ENCODE measurements at places on chromosomes 2 and 18.
A peak's percentile ranks its signal among the peaks of the same experiment; 100 is the strongest.

DNA sequence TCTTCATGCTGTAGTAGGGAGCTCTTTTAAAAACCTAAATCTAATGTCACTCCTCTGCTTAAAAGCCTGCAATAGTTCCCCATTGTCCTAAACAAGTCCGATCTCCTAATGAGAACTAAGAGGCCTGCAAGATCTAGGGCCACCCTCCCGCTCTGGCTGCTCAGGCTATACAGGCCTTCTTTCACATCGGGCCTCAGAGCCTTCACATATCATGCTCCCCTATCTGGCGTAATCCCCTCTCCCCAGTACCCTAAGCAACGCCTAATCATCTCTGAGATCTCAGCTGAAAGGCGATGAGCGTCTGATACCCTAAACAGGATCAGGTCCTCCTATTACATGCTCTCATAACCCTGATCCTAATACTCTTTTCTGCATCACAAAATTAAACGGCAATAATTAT is 1.9 kb downstream of the MAP4K3 start:
- peaks cover 15% of the 10 kb centered on the region for H3K4me1 ChIP-seq
- peak; percentile 20 for DNase-seq
- H3K4me3 ChIP-seq, result peak overlapping the region; percentile 91
- no peaks in the 10 kb centered on the region for H3K36me3 ChIP-seq

- no peaks in the 10 kb centered on the region for H3K4me1 ChIP-seq
- H3K27ac ChIP-seq, result no peak overlapping the region
- H3K27me3 ChIP-seq, result no peaks in the 10 kb centered on the region
- H3K36me3 ChIP-seq, result no peaks in the 10 kb centered on the region
- H3K4me3 ChIP-seq, result no peak overlapping the region
- no peak for DNase-seq
Measured at GRCh38 chr2:110819711-110820110, 87.3 kb downstream of the ACOXL start.

- H3K27me3 ChIP-seq, result no peaks in the 10 kb centered on the region
- H3K36me3 ChIP-seq, result no peaks in the 10 kb centered on the region
- DNase-seq, result no peak
- no peak overlapping the region for H3K4me3 ChIP-seq
- no peaks in the 10 kb centered on the region for H3K4me1 ChIP-seq
Measured at GRCh38 chr18:41928581-41928980, 26.5 kb upstream of the PIK3C3 start.

GRCh38 chr2:151237422-151238025 is 24.1 kb downstream of the RBM43 start:
- no peaks in the 10 kb centered on the region for H3K4me1 ChIP-seq
- no peaks in the 10 kb centered on the region for H3K27me3 ChIP-seq
- H3K27ac ChIP-seq, result no peak overlapping the region
- no peak for DNase-seq
- no peaks in the 10 kb centered on the region for H3K36me3 ChIP-seq

DNA sequence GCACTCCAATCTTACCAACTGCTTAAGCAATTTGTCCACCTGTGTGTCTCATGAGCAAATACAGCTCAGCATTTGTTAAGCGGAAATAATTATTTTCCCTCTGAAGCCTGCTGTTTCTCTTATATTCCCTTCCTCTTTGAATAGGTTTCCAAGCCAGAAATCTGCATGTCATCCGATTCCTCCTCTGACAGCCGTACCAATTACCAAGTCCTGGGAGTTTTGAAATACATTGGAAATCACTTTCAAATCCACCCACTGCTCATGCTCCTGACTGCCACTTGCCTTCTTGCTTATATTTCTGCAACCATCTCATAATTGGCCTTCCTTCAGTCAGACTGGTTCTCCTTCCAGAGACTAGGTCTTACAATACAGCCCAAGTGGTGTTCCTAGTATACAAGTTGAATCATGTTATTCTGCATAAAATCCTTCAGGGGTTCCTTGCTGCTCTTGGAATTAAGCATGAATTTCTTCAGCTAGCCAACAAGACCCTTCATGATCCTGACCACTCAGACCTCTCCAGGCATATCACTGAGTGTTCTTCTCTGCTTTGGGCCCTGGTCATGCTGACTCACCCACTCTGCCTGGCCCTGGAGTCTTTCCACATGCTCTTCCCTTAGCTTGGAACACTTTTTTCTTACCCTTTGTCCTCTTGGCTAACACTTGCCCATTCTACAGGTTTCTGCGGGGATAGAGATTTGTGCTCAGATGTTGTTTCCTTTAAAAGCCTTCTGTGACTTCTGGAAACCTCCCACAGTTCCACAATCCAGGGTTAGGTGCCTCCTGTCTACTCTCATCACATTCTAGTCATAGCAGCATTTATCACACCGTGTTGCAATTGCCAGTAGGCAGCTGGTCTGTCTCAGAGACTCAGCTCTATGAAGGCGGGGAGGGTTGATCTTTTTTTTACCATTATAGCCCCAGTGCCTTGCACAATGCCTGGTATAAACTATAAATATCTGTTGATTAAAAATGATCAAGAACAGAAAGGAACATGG is 157.6 kb downstream of the ARL6IP6 start:
- no peaks in the 10 kb centered on the region for H3K4me1 ChIP-seq
- no peak overlapping the region for H3K4me3 ChIP-seq
- no peaks in the 10 kb centered on the region for H3K27me3 ChIP-seq
- H3K36me3 ChIP-seq, result no peaks in the 10 kb centered on the region
- no peak overlapping the region for H3K27ac ChIP-seq

- H3K27me3 ChIP-seq, result no peaks in the 10 kb centered on the region
- no peak for DNase-seq
- no peaks in the 10 kb centered on the region for H3K4me1 ChIP-seq
- H3K27ac ChIP-seq, result no peak overlapping the region
- H3K36me3 ChIP-seq, result no peaks in the 10 kb centered on the region
Measured at GRCh38 chr2:217398860-217399259, 539.0 kb upstream of the TNP1 start.

- DNase-seq, result peak; percentile 39
- H3K4me1 ChIP-seq, result no peaks in the 10 kb centered on the region
- H3K27me3 ChIP-seq, result peaks cover 32% of the 10 kb centered on the region
- no peaks in the 10 kb centered on the region for H3K36me3 ChIP-seq
- H3K4me3 ChIP-seq, result no peak overlapping the region
- no peak overlapping the region for H3K27ac ChIP-seq
Measured at GRCh38 chr2:96315400-96316071, 9.6 kb upstream of the ITPRIPL1 start.

- H3K36me3 ChIP-seq, result no peaks in the 10 kb centered on the region
- no peak overlapping the region for H3K27ac ChIP-seq
- no peaks in the 10 kb centered on the region for H3K27me3 ChIP-seq
- H3K4me3 ChIP-seq, result no peak overlapping the region
Measured at GRCh38 chr18:335733-336132, 67.9 kb upstream of the THOC1 start.

DNA sequence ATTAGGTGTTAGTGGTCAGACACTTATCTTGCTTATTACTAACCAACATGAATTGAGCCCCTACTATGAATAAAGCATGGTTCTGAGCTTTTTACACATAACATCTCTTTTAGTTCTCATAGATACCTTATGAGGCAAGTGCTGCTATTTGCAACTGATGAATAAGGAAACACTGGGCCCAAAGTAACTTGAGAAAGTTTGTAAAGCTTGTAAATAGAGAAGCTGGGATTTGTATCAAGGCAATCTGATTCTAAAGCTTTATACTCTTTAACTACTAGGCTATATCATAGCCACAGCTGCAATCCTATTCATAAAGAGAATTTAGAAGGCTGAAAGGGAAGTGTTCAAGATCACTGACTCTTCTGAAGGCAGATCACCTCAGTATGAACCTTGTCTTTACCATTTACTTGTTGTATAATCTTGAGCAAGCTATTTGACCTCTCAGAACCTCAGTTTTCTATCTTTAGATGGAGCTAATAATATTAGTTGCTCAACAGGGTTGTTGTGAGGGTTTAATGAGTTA is 60.4 kb downstream of the ABCB11 start:
- no peak overlapping the region for H3K27ac ChIP-seq
- no peak for DNase-seq
- H3K27me3 ChIP-seq, result no peaks in the 10 kb centered on the region
- no peaks in the 10 kb centered on the region for H3K4me1 ChIP-seq
- no peak overlapping the region for H3K4me3 ChIP-seq

DNA sequence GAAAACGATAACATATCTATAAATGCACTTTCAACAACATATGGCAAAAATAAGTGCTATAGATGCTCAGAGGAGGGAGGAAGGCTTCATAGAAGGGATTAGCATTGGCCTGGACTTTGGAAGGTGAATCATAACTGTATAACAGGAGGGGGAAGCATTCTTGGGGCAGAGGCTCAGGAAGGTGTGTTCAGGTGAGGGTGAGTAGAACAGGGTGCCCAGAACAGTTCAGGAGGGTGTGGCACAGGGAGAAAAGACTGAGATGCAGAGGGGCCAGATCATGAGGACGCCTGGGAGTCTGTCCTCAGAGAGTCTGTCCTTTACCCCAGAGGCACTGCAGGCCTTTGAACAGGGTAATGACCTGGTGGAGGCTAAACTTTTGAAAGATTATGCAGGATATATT is 29.3 kb upstream of the MEP1B start:
- peak; percentile 99 for DNase-seq
- H3K36me3 ChIP-seq, result no peaks in the 10 kb centered on the region
- H3K4me3 ChIP-seq, result no peak overlapping the region
- peaks cover 2% of the 10 kb centered on the region for H3K4me1 ChIP-seq
- H3K27ac ChIP-seq, result peak overlapping the region; percentile 14

GRCh38 chr18:44799907-44800421 is 119.3 kb downstream of the SETBP1 start:
- H3K36me3 ChIP-seq, result no peaks in the 10 kb centered on the region
- no peak for DNase-seq
- H3K4me1 ChIP-seq, result no peaks in the 10 kb centered on the region
- no peaks in the 10 kb centered on the region for H3K27me3 ChIP-seq
- H3K27ac ChIP-seq, result no peak overlapping the region
- no peak overlapping the region for H3K4me3 ChIP-seq

DNA sequence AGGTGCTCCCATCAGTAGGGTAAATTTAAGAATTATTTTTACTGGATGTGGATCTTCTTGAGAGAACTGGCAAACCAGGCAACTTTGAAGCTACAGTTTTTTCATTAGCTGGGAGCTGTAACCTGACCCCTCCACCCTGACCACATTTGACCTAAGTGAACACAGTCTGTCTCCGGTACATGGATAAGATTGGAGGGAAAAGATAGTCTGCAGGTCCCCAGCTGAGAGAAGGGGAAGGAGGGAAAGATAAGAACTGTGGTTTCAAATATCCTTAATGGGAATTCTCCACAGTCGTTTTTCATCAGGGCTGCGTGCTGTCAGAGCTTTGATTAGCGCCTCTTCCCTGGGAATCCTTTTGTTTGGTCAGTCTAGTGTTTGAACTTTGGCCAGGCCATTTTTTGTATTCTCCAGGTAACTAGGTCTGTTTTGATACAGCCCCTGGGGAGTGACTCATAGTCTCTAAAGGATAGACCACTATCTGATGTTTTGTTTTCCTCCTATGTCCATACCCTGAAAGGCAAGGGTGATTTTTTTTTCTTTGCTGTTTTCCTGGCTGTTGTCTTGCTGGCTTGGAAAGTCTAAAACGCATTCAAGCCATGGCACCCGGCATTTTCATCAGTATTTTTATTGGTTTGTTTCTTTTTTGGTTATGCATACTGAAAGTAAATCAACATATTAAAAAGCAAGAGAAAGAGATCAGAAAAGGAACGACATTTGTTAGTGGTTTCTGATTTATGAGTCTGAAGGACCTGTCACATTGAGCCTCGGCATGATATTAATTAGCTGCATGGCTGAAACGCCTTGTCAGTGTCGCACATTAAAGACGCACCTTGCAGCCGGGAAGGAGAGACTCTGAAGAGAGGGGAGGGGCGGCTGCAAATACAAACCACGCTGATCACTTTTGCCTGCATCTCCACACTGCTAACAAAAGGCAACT is 183.4 kb upstream of the FN1 start:
- peaks cover 4% of the 10 kb centered on the region for H3K4me1 ChIP-seq
- no peak overlapping the region for H3K4me3 ChIP-seq
- no peaks in the 10 kb centered on the region for H3K36me3 ChIP-seq
- no peak for DNase-seq

GRCh38 chr2:31675485-31675901 is 94.8 kb upstream of the SRD5A2 start:
- no peak for DNase-seq
- H3K36me3 ChIP-seq, result no peaks in the 10 kb centered on the region
- H3K4me1 ChIP-seq, result no peaks in the 10 kb centered on the region
- no peak overlapping the region for H3K4me3 ChIP-seq

- no peak overlapping the region for H3K4me3 ChIP-seq
- H3K36me3 ChIP-seq, result no peaks in the 10 kb centered on the region
- no peak overlapping the region for H3K27ac ChIP-seq
- no peaks in the 10 kb centered on the region for H3K27me3 ChIP-seq
- H3K4me1 ChIP-seq, result no peaks in the 10 kb centered on the region
Measured at GRCh38 chr18:14776801-14777200, 28.8 kb downstream of the ANKRD30B start.

DNA sequence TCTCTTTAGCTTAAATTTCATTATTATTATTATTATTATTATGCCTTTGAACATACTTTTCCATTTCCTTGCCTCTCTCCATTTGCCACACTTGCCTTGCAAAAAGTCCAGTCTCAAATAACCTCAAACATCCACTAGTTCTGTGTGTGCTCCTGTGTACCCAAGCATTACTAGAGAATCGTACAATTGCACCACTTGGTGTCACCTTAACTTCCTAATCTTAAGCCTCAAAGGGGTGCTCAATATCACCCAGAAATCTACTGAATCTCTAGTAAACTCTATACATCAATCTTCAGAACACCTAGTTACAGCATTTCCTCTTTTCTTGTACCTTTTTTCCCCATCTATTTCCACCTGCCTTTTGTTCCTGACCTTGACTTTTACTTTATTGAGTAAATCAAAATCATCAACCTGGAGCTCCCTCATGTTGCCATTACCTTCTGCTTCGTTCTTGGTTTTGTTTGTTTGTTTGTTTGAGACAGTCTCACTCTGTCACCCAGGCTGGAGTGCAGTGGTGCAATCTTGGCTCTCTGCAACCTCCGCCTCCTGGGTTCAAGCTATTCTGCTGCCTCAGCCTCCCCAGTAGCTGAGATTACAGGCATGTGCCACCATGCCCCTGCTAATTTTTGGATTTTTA is 12.5 kb upstream of the SOS1 start:
- no peak for DNase-seq
- H3K4me3 ChIP-seq, result no peak overlapping the region
- no peak overlapping the region for H3K27ac ChIP-seq

GRCh38 chr18:58234359-58234741 is 190.3 kb downstream of the NEDD4L start:
- H3K4me1 ChIP-seq, result peaks cover 5% of the 10 kb centered on the region
- peaks cover 13% of the 10 kb centered on the region for H3K36me3 ChIP-seq
- DNase-seq, result no peak
- H3K27me3 ChIP-seq, result no peaks in the 10 kb centered on the region
- H3K27ac ChIP-seq, result peak overlapping the region; percentile 85

Measured in small intestine (tissue), 16 donors.